ENCODE measurements at places on chromosomes 4 and X.

GRCh38 chr4:74255096-74255495, 53.2 kb upstream of the EPGN start:
- DNase-seq = no peak

DNA sequence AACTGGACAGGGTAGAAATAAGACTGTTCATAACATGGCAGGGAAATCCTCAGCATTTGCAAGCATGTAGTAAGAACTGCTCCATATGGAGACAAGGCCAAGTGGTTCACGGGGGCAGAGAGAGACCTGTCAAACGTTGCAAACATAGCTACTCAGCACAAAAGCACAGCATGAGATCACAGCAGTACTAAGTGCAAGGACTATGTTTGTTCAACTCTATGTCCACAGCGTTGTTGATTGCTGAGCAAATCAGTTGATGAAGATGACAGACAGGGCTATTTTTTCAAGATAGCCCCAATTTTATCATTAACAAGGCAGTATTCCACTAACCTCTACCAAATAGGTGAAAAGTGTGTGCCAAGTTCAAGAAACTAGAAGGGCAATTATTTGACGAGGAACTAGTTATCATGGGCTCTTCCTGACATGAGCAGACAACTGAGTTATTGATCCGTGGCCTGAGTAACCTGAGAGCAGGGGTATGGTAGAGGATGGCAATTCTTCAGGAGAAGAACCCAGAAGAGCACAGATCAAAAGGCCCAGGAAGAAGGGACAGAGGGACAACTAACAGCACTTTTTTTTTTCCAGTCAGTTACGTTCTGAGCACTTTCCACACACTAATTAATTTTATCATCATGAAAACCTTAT, 57.4 kb downstream of the SPOCK3 start:
- no peak for DNase-seq

DNA sequence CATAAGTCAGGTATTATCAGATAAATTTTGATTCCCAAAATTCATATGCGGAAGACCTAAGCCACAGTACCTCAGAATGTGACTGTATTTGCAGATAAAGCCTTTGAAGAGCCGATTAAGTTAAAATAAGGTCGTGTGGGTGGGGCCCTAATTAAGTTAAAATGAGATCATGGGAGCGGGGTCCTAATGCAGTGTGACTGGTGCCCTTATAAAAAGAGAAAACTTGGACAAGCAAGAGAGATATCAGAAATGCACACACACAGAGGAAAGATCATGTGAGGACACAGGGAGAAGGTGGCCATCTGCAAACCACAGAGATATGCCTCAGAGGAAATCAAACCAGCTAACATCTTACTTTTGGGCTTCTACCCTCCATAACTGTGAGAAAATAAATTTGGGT, 236.1 kb downstream of the FBXO8 start:
- no peak for DNase-seq

DNA sequence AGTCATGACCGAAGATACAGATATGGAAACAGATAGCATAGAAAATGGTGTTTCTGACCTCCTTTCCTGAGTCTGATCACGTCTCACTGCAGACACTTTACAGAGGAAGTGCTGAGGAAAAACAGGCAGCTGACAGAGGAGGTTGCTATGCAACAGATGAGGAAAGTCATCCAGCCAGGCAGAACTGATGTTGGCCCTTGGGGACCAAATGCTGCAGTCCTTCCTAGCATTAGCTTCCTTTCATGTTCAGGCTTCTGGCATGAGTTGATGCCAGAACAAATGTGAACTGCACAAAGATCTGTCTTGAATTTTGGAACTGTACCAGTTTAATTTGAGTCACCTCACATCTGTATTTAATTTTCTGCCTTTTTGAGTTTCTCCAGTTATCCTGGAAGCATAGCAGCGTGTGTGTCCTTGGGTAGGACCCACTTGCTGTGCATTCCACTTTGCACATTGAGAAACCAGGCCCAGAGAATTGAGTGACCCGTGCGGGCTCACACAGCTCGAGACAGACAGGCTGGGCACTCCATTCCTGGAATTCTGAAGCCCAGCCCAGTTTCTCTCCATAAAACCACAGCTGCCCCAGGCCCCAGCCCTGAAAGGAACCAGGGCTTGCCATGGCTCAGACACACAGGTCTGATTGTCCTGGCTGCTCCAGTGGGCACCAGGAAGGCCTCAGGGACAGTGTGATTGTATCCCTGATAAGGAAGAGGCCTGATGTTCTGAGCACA, 1.4 kb upstream of the MAGED1 start:
- DNase-seq = no peak

DNA sequence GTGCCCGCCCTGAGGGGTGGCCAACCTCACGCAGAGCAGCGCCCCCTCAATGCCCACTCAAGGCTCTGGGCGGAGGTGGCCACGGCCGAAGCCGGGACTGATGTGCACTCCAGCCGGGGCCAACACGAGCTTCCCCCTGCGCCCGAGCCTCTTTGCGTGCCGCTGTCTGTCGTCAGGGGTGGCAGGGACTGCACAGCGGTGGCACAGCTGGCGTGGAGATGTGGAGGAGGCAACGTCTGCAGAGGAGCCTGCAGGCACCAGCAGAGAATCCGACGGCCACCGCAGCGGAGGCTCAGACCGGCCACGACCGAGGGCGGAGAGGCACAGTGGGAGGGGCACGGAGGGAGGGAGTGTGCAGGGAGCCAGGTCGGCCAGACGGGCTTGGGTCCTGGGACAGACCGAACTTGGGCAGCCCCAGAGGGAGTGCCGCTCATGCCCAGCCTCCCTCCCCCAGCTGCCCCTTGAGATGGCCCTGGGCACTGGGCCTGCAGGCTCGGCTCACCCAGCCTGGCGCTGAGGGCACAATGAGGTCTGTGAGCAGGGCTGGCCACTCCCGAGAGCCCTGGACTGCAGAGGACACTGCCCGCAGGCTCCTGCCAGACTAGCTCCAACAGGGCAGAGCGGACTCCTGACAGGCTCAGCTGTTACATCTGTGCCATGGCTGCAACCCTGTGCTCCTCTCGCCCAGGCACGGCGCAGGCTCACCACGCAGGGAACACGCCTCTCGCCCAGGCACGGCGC, 46.5 kb upstream of the CPLX1 start:
- DNase-seq = no peak

DNA sequence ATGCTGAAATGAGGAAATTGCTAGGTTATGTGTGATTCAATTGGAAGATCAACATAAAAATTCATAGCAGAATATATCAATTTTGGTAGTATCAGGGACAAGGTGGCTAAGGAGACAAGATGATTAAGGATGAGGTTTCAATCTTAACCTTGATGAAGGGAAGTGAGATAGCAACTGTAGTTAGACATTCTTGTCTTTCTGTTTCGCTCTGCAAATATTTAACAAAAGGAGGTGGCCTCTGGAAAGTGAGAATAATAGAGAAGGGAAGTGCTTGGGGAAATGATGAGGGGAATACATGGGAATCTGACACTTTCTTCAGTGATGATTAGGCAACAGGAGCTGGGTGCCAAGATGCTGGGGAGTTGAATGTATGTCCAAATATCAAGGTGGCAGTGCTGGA, 337.1 kb upstream of the PUDP start:
- DNase-seq = no peak

DNA sequence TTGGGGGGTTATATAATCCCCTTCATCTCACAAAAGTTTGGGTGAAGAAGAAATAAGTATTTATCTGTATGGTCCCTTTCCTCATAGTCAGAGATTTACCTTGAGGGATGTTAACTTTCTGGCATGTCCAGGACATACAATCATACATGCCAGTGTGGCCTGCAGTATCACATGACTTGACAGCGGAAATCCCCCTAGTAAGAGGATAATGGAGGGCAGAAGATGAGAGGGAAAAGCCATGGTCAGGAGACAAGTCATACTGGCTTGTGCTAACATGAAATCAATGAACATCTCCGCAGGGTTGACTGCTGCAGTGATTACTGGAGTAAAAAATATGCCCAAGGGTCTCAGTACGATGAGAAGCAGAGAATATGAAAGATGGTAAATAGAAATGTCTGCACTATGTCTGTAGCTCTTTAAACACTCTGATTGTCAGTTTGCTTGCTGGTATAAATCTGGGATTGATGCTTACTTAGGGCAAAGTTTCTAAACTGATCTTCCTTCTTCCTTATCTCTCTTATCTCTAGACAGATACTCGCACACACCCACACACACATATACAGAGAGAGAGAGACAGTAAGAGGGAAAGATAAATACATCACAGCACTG, 1385.6 kb upstream of the ADGRL3 start:
- DNase-seq = no peak

Measured in CD4-positive, alpha-beta memory T cell (primary cell).